ENCODE measurements at places on chromosomes 7 and 10.
A peak's percentile ranks its signal among the peaks of the same experiment; 100 is the strongest.

DNA sequence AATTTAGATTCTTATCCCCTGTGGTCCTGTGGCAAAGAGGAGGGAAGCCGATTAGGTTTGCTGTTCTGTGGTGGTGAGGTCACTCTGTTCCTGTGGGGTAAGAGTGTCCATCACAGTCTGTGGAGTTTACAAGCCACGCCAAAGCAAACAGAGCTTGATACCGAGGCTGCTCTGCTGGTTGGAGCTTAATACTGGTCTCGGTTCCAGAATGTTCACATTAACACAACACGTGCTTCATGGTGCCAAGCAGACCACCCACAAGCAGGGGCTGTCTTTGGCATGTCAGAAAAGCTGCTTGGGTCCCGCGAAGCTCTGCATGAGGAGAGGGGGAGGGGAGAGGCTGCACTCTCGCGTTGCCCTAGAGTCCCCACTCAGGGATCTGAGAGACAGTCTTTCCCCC lies 47.5 kb downstream of the DNAJB6 start:
- no peak for DNase-seq

DNA sequence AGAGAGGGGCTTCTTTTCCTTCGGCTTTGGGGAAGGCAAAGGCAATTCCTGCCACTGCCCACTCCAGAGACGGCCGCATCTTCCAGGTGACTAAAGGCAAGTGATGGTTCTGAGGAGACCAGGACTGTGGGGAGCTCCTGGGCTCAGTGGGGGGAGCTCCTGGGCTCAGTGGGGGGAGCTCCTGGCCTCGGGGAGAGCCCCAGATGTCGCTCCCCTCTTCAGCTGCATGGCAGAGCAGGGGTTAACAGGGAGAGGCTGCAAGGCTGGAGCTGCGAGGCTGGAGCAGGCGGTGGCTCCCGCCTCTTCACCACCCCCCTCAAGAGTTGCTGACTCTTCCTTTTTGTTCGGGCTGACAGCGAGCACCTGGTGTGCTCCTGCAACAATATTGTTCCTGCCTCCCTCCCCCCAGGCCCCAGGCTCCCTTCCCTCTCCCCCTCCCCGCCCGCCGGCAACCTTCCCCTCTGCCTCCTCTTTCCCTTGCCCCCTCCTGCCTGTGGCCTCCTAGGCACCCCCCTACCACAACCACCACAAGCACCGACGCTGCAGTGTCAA lies 56.3 kb upstream of the LBX1 start:
- no peak for DNase-seq

DNA sequence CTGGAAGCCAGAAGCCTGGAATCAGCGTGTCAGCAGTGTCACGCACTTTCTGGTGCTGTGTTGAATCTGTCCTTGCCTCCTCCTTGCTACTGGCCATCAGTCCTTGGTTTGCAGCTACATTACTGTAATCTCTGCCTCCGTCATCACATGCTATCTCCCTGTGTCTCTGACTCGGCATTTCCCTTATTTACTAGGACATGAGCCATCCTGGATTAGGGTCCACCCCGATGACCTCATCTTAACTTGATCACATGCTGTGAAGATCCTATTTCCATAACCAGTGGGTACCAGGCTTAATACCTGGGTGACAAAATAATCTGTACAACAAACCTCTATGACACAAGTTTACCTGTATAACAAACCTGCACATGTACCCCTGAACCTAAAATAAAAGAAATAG lies 518.0 kb upstream of the KLF6 start:
- no peak for DNase-seq

DNA sequence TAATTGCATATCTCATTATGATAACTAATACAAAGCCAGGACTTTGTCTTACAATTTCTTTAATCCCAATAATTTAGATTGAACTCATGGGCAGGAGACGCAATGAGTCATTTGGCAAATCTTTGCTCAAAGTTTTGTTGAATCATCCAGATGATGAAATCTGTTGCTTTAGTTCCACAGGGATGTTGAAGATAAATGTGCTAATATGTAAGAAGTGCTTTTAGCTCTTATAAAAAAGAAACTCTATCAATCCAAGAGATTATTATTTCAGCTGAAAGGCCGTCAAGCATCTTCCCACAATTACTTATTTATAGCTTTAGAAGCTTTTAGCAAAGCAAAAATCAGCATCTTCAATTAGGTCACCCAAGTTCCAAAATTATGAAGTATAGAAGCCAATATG lies 36.8 kb upstream of the ANK3 start:
- DNase-seq, result no peak

- peak; percentile 68 for DNase-seq
These were observed 269.3 kb downstream of the BICC1 start for GRCh38 chr10:58781873-58782488.

- DNase-seq, result no peak
These were observed 64.2 kb upstream of the COL1A2 start for GRCh38 chr7:94330269-94331020.

GRCh38 chr7:66886152-66886551 lies 34.9 kb upstream of the TMEM248 start:
- DNase-seq, result no peak

DNA sequence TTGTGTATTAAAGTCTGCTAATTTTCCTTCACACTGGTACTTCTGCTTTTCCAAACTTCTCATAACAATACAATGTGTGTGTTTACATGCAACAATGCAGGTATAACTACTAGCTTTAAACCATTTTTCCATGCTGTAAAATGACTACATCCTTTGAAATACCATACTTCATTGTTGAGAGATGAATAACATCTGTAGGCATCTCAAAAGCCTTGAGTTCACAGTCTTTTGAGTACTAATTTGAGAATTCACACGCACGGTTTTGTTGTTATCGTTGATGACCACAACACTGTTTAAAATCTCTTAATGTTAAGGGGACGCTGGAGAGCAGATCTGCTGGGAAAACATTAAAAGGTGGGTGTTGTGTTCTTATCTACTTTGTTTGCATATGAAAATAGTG lies 37.4 kb downstream of the SEMA3A start:
- DNase-seq, result no peak

DNA sequence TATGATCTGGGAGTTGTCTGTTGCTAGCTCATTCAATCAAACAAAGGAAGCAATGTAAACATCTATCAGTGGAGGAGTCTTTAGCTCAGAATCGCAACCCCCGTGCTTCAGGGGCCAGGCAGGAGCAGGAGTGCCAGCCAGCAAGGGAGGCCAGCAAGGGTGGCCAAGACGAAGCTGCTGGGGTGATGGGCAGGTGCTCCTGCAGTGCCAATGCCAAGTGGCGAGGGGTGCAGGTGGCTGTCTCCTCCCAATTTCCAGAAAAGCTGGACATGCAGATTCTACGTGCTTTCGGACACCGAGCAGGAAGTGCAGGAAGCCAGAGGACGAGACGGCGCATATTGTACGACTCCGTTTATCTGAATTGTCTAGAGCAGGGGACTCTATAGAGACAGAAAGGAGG lies 48.1 kb upstream of the EBF3 start:
- DNase-seq, result no peak

DNA sequence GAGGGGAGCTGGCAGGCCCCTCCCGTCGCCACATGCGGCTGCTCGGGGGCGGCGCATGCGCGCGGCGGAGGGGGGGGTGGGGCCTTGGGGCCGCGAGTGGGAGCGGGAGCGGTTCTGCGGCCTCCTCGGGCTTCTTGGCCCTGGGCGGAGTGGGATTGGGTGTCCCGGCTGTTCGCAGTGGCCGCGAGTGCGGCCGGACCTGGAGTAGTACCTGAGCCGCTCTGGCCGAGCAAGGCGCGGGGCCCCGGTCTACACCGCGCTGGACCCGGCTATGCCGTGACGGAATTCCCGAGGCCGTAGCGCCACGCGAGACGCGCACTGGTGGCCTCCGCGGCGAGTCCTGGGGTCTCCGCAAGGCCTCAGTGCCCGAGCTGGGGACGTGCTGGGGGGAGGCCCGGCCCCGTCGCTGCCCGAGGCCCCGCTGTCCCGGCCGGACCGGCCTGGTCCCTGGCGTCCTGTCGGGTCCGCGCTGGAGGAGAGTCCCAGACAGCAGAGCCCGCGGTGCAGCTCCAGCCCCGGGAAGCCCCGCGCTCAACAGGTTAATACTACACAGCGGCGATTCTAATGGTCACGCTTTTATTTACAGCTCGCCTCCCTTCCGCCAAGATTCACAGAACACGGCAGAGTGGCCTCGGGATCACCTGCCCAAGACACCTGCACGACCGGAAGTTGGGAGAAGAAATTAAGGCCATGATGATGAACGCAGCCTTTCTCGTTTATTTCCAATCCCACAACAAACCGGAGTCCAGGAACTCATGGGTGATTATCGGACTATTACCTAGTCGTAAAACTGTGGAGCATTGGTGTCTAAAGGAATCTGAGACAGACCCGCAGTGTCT lies 671 bp upstream of the PAXIP1 start:
- DNase-seq, result peak; percentile 93

GRCh38 chr10:84008878-84009277 lies 130.4 kb upstream of the GHITM start:
- DNase-seq, result no peak

GRCh38 chr10:86434656-86435055 lies 68.1 kb upstream of the GRID1 start:
- DNase-seq, result no peak

DNA sequence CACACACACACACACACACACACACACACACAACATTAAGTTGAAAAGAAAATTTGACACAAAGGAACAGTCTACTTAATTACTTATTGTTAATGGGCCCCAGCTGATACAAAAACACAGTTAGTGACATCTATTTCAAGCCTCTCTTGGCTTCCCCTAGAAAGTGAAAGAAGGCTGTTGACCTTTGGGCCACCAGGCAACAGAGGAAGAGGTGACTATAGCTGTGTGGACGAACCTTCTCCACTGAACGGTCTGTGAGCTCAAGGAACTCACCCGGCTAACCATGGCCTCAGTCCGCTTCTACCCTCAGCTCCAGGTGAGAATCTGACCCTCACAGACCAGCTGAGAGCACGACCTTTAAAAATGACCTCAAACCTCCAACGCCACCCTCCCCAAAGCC lies 32.9 kb upstream of the CALN1 start:
- no peak for DNase-seq

DNA sequence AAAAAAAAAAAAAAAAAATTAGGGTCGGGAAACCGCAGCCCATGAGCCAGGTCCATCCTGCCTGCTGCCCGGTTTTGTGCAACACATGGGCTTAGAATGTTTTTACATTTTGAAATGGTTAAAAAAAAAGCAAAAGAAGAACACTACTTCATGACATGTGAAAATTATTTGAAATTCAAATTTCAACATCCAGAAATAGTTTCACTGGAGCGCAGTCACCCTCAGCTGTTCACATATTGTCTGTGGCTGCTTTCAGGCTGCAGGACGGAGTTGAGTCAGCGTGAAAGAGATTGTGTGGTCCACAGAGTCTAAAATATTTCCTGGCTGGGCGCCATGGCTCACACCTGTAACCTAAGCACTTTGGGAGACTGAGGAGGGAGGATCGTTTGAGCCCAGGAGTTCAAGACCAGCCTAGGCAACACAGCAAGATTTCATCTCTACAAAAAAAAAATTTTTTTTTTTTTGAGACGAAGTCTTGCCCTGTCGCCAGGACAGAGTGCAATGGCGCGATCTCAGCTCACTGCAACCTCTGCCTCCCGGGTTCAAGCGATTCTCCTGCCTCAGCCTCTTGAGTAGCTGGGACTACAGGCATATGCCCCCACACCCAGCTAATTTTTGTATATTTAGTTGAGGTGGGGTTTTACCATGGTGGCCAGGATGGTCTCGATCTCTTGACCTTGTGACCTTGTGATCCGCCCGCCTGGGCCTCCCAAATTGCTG lies 63.9 kb upstream of the ECHDC3 start:
- no peak for DNase-seq

DNA sequence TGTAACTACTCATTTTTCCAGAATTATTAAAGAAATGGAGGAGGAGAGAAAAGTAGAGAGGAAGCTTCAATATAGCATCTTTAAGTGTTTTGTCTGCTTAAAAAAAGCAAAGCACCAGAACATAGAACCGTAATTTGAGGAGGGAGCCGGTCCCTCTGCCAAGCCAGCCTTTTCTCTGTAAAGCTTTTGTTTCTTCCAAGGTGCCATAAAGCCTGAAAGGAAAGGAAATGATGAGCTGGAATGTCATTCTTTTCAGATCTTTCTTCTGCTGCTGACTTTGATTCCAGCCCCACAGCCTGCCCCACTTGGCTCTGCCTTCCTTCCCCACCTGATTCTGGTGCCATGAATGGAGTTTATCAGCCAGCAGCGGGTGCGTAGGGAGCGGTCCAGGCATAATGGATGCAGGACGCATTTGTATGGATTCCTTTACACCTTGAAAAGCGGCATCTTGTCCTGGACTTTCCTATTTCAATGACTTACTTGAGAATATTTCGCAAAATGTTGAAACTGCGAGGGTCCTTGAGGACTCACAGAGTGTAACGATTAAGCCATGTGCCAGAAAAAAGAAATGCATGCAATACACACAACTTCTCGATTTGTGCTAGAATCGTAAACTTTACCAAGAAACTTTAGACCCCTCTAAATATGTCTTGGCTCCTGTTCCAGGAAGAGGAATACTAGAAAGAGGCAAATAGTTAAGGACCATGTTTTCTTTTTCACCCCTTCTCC lies 569.5 kb upstream of the MGMT start:
- DNase-seq, result peak; percentile 70

GRCh38 chr7:47795631-47796030 lies 152.6 kb downstream of the PKD1L1 start:
- no peak for DNase-seq

GRCh38 chr7:70614237-70615045 lies 517.5 kb upstream of the GALNT17 start:
- DNase-seq, result peak; percentile 96

GRCh38 chr10:4285121-4285520 lies 500.1 kb upstream of the KLF6 start:
- no peak for DNase-seq

DNA sequence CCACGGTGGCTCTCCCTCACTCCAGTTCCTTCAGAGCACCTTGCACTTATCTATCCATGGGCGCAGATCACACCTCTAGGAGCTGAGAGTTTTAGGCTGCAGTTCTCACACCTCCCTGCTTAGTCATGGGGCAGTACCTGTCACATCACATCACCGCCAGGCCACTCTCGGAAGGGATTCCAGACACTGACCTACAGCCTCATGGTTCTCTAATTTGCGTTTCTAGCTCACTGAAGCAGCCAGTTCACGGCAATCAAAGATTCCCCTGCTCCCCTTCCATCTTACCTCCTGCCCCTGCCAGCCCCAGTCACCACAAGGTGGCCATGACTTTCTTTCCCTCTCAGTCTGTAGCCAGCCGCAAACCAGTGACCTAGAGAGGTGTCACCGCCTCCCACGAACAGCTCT lies 34.2 kb downstream of the ADRB1 start:
- DNase-seq, result no peak

DNA sequence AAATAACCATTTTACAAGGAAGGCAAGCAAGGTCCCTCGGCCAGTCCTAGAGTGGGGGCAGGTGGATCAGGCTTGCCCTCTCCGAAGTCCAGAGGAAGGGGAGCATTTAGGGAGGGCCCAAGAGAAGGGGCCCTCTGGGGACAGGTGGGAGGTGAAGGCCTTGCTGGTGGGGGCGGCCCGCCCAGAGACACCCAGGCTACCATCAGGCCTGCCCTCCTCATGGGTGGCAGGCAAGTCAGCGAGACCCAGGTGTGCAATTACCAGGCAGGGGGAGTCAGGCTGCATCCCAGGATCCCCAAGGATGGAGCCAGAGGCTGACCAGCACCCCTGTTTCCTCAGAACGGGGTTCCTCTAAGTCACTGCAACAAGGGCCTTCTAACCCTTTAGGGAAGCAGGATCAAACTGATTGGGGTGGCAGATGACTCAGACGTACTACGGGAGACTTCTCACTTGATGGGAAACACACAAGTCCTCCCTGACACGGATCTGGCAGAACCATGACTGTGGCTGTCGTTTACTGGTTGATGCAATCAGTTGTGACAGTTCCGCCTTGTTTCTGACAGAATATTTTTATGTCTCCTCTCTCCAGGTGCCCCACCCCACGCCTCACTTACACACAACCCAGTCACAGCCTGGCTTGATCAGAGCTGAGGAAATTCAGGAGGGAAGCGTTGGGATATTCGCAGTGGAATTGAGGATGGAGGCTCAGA lies 8.2 kb downstream of the LOXL4 start:
- no peak for DNase-seq

Data from muscle of back (tissue), 13 donors.